Brain (organoid and tissue), 16 donors: ENCODE measurements at places on chromosomes 2 and 18. TPM values are rescaled to one million over a fixed set of nuclear protein-coding genes. Genes with fewer than 3 reads are reported as not detected.

DNA sequence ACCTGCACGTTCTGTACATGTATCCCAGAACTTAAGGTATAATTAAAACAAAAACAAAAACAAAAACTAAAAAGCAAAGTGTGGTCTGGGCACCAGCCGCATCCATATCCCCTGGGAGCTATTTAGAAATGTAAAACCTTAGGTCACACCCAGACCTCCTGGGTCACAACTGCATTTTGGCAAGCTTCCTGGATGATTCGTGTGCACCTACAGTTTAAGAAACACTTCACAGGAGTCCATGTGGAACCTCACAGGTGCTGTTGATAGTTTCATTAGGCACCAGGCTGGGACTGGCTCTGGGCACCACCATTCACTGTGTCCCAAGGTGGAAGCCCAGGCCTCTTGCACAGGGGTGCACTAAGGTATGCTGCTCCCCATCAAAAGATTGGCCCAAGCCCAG is 103.6 kb upstream of the BOD1L2 start:
- no peak for DNase-seq

The KCNG2 gene
- 0.20 TPM for polyA plus RNA-seq

The ST8SIA3 gene
- 38.4 TPM for polyA plus RNA-seq

- no peak for DNase-seq
Measured at GRCh38 chr2:23198316-23199114, 186.5 kb upstream of the KLHL29 start.

The CHST9 gene
- polyA plus RNA-seq = 0.20 TPM

- no peak for DNase-seq
Measured at GRCh38 chr2:43537137-43537536, 58.7 kb downstream of the THADA start.

The HTR2B gene
- not detected for polyA plus RNA-seq
